ENCODE measurements at places on chromosomes 4 and X. TPM values are rescaled to one million over a fixed set of nuclear protein-coding genes. Genes with fewer than 3 reads are reported as not detected.

NPNT gene
- under 0.01 TPM for total RNA-seq

UGT2A1 gene
- not detected for total RNA-seq

YY2 gene
- 1.4 TPM for total RNA-seq

SH3TC1 gene
- 0.26 TPM for total RNA-seq

IBSP gene
- not detected for total RNA-seq

FGFBP1 gene
- not detected for total RNA-seq

Measured in bronchial smooth muscle cell (primary cell).